WTC11 (cell line): ENCODE measurements at places on chromosomes 2 and 18. TPM values are rescaled to one million over a fixed set of nuclear protein-coding genes. Genes with fewer than 3 reads are reported as not detected.
A peak's percentile ranks its signal among the peaks of the same experiment; 100 is the strongest.

GKN1 gene
- not detected in 3 replicates for total RNA-seq

ARHGAP15 gene
- 0.25 to 0.28 TPM in 2 of 3 replicates, not detected in the other for total RNA-seq

FRZB gene
- total RNA-seq, result 1.2 to 1.9 TPM (median 1.5 TPM) in 3 replicates

UGT1A10 gene
- 0.11 to 0.18 TPM in 2 of 3 replicates, not detected in the other for total RNA-seq

DSG1 gene
- total RNA-seq, result 0.07 to 0.09 TPM in 2 of 3 replicates, not detected in the other

WDR75 gene
- 59.0 to 68.3 TPM (median 64.8 TPM) in 3 replicates for total RNA-seq

KCNK3 gene
- total RNA-seq, result 0.22 to 0.30 TPM (median 0.30 TPM) in 3 replicates

GRCh38 chr2:217065695-217066405 is 206.0 kb upstream of the TNP1 start:
- DNase-seq, result no peak

DNA sequence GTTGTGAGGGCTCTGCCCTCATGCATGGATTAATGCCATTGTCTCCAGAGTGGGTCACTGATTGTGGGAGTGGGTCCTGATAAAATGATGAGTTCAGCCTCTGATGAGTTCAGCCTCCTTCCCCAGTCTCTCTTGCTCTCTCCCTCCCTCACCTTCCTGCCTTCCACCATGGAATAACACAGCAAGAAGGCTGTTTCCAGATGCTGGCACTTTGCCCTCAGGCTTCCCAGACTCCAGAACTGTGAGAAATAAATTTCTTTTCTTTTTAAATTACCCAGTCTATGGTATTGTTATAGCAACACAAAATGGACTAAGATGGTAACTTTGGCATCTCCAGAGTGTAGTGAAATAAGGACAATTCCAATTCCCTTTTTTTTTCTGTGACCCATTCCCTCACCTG is 47.1 kb upstream of the MAP4K3 start:
- DNase-seq, result no peak

- DNase-seq, result no peak
These were observed 229.1 kb upstream of the NRP2 start for GRCh38 chr2:205453202-205453601.

- DNase-seq, result peak; percentile 65
These were observed 3.0 kb upstream of the PLEK start for GRCh38 chr2:68362069-68362468.

- DNase-seq, result peak; percentile 35
These were observed at the start of gene GPR155 for GRCh38 chr2:174486563-174487107. GPR155 (minus strand) TSS chr2:174487029; CDS start chr2:174481956, 5,073 bp downstream.

DNA sequence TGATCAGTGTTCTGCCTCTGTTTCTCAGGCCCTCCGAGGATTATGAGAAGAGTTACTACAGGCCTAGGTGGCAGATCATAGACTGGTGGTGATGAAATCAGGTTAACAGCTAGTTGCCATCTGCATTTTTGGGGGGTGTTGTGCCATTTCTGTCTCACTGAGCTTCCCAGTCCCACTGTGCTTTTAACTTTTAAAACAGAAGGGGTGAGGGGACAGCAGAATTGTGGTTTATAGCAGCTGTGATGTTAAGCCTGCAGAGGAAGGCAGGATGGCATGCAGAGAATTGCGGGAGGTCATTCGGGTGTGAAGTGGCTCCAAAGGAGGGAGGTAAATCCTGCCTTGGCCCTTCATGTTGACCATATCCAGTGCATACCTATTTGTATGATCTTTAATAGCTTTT is 5.0 kb downstream of the CAB39 start:
- DNase-seq, result no peak

- no peak for DNase-seq
These were observed 5.6 kb downstream of the ARL4C start for GRCh38 chr2:234491281-234491680.

DNA sequence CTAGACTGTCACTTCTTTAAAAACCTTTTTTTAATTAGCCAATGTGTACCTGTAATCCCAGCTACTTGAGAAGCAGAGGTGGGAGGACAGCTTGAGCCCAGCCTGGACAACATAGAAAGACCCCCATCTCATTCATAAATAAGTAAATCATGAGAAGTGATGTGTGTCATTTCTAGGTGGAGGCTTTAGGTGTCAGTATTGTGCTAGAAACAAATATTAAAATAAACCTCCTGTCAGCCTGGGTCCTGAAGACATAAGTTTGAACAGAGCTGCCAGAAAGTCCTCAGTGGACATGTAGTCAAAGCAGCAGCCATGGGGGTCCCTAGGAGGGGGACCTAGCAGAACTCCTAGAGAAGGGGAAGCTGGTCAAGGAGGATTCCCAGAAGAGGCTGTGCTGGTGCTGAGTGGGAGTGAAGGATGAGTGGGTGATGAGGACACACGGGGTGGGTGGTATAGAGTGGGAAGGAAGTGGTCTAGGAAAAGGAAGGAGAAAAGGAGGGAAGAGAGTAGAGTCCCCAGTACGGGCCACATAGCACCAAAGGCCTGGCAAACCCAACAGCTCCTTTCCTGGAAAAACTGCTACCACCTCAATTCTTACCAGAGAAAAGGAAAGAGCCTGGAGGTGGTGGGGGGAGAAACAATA is 316.6 kb upstream of the NCKAP5 start:
- no peak for DNase-seq

DNA sequence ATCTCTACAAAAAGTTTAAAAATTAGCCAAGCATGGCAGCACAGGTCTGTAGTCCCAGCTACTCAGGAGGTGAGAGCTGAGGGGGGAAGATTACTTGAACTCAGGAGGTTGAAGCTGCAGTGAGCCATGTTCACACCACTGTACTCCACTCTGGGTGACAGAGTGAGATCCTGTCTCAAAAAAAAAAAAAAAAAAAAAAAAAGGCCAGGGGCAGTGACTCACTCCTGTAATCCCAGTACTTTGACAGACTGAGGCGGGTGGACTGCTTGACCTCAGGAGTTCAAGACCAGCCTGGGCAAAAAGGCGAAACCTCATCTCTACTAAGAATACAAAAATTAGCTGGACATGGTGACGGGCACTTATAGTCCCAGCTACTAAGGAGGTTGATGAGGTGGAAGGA is 37.0 kb downstream of the PUM2 start:
- DNase-seq, result no peak

DNA sequence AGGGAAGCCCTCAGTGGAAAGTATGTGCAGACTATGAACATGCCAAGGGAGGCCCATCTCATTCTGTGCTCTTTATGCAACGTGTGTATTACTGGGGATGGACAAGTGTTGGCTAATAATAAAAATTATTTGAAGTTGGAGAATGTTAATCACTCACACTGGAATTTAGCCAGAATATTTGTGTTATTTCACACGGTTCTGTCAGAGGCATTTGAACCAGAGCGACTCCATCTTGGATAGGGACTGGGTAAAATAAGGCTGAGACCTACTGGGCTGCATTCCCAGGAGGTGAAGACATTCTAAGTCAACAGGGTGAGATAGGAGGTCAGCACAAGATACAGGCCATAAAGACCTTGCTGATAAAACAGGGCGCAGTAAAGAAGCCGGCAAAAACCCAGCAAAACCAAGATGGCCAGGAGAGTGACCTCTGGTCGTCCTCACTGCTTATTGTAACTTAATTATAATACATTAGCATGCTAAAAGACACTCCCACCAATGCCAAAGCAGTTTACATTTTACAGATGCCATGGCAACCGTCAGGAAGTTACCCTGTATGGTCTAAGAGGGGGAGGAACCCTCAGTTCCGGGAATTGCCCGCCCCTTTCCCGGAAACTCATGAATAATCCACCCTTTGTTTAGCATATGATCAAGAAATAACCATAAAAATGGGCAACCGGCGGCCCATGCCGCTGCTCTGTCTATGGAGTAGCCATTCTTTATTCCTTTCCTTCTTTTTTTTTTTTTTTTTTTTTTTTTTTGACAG is 2.6 kb upstream of the FZD5 start:
- peak; percentile 72 for DNase-seq

GRCh38 chr2:142223309-142223708 is 92.5 kb upstream of the LRP1B start:
- DNase-seq, result no peak

DNA sequence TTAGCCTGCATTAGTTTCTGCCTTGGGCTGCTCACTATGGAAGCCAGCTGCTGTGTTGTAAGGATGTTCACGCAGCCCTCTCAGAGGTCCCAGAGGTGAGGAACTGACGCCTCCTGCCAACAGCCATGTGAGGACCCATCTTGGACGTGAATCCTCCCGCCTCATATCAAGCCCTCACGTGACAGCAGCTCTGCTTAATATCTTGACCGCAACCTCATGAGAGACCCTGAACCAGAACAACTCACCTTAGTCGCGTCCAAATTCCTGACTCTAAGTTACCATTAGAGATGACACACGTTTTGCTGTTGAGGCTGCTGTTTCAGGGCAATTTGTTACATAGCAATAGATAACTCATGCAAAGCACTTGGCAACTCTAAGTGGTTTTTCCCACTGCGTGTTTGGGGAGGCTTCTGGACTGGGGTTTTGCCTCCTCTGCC is 97.7 kb downstream of the TMEM17 start:
- DNase-seq, result no peak

- DNase-seq, result no peak
These were observed 353.1 kb downstream of the ARHGAP15 start for GRCh38 chr2:143482316-143482715.

GRCh38 chr2:74462786-74463105 is 2.4 kb downstream of the MOGS start:
- DNase-seq, result no peak

DNA sequence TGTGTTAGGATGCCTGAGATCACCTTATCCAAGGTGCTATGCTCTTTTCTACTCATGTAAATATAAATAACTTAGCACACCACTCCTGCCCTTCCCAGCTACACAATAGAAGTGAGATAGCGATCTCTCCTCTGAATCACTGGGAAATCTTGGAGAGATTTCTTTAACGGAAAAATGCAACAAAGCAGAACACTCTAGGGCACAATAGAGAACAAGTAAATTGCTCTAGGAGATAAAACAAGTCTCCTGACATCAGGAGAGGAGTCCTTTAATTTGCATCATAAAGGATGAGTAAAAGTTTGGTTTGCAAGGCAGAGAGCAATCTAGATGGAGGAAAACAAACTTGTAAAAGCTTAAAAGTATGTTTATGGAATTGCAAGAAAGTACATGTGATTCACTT is 224.1 kb downstream of the PAX3 start:
- DNase-seq, result no peak

DNA sequence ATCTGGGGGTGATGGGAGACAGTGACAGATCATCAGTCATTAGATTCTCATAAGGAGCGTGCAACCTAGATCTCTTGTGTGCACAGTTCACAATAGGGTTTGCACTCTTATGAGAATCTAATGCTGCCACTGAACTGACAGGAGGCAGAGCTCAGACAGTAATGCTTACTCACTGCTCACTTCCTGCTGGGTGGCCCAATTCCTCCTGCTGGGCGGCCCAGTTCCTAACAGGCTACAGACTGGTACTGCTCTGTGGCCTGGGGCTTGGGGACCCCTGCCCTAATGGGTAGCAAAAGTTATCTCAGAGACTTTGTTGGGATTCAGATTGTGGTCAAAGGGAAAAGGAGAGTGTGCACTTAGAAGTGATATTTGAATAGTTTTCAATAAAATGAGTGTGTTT is 840.1 kb upstream of the ID2 start:
- DNase-seq, result no peak

GRCh38 chr18:25278394-25278793 is 73.6 kb downstream of the ZNF521 start:
- DNase-seq, result no peak

DNA sequence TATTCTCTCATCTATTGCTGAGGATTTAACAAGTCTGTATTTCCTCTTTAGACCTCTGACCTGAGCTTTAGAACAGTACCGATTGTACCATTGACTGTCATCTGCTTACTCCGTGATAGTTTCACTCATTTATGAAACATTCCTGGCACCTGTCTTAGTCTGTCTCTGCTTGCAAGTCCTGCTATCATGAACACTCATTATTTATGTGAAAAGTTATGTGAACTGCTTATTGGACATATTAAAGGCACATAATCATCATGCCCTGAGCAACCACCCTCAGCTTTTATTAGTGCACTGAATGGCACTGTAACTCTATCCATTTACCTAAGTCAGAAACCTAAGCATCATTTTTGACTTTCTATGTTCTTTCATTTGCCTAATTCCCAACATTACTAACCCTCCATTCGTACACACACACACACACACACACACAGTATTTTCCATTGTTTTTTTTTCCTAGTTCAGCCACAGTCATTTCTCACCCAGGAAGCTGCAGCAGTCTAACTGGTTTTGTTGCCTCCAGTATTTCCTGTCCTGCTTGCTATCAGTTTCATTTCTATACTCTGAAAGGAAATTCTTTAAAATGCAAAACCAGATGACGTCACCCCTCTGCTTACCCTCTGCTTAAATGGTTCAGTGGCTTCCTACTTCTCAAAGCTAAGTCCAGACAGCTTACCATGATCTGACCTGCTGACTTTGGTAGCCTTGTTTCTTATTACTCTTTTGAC is 146.1 kb downstream of the HAUS1 start:
- DNase-seq, result no peak

DNA sequence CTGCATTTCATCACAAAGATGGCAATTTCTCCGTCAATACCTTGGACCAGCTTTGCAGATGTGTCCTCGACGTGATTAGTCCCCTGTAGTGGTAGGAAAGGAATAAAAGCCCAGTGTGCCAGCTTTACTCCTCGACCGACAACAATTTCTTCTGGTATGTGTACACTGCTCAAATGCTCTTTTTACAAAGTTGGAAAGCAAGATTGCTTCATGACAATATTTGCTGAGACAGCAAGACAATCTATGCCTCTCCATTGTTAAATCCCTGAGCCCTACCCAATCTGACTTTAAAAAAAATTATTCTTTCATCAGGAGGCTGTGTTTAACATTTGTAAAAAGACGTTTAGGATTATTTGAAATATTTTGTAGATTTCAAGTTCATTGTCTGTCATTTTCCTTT is 27.6 kb upstream of the ZEB2 start:
- no peak for DNase-seq

- no peak for DNase-seq
These were observed 96.1 kb downstream of the NRP2 start for GRCh38 chr2:205778356-205778755.

DNA sequence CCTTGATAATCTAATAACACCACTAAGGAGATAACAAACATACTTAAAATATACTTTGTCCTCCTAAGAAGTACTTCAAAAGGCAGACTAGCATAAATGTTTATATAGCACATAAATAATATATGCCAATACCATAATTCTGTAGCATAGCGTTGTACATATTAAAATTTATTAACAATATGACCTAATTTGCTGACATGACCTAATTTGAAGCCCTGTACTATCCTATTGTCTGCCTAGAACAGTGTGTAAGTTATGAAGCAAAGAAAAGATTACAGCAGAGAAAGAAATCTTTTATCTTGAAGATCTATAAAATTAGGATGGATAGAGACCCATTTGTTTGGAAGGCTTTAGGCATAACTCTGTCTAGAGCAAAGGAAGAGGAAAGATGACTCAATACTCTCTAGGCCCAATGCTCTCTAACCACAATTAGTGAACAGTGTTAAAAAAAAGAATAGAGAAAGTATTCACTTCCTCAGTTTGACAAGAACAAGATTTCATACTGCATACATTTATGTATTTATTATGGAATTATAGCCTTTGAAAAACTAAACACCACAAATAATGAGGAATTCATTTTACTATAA is 231.3 kb downstream of the ZRANB3 start:
- no peak for DNase-seq
